Stimulated activated CD4-positive, alpha-beta T cell treated with anti-CD3 and anti-CD28 coated beads, Interleukin-2, amount 100 ng/mL, for 48 hours (primary cell): ENCODE measurements at places on chromosomes 3 and 15.
A peak's percentile ranks its signal among the peaks of the same experiment; 100 is the strongest.

DNA sequence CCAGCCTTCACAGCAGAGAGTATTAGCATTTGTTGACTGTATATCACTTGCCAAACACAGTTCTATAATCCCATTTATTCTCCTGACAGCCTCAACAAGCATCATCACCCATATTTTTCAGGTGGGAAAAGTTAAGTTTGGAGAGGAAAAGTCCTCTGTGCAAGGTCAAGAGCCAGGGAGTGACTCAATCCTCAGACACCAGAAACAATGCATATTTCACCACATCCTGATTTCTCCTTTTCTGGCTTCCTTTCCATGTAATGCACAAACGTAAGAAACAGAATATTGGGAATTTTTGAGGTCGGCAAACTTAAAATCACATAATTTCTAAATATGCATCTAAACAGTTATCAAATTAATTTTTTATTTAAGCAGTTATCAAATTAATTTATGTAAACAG is 116.0 kb upstream of the GADL1 start:
- DNase-seq: no peak

GRCh38 chr3:18438586-18438985 is 13.4 kb upstream of the SATB1 start:
- peak; percentile 29 for DNase-seq

DNA sequence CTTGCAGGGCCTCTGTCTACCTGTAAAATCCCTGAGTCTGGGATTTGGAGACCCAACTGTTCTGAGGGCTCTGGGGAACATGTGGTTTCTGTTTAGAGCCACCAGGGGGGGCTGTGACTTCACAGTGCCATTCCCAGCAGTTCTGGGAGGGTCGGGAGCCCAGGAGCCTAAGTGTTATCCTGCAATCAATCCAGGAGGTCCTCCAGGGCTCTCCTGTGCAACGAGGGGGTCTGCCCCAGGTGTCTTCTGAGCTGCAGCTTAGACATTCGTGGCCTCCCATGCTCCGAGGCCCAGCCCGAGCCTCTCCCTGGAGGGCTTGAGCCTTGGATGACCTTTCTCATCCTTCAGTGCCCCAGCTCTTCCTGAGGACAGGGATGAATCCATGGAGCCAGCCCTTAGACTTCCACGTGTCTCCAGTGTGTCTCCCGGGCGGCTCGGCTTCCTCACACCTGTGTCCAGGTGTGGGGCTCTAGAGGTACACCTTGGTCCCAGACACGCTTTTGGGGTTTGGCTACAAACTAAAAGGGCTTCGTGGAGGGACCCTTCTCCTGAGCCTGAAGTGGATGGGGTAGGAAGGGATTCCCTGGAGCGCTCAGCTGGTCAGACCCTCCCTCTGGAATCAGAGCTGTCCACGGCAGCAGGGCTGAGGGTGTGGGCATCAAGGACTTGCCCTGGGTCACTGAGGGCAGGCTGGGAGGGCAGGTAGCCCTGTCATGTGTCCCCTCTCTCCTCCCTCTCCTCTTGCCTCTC is 20.3 kb upstream of the ABTB1 start:
- DNase-seq: no peak

- no peak for DNase-seq
These were observed 29.4 kb downstream of the GPR176 start for GRCh38 chr15:39890621-39891020.

GRCh38 chr15:75836959-75837334 is 6.3 kb upstream of the UBE2Q2 start:
- DNase-seq: peak; percentile 23

GRCh38 chr3:9770276-9770812 is 597 bp upstream of the CAMK1 start:
- DNase-seq: no peak

DNA sequence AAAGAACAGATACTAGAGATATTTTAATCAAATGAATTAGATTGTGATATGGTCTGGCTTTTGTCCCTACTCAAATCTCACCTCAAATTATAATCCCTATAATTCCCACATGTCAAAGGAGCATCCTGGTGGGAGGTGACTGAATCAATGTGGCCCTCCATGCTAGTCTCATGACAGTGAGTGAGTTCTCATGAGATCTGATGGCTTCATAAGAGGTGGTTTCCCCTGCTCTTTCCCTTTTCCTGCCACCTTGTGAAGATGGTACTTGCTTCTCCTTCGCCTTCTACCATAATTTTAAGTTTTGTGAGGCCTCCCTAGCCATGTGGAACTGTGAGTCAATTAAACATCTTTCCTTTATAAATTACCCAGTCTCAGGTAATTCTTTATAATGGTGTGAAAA is 82.8 kb downstream of the FAIM start:
- no peak for DNase-seq

- DNase-seq: peak; percentile 71
These were observed at the start of the genes CIP2A and DZIP3 for GRCh38 chr3:108589081-108589997. TSS of gene CIP2A (minus strand) at chr3:108589438. CDS start at chr3:108589375, 63 bp downstream. TSS of gene DZIP3 (plus strand) at chr3:108589722. CDS start at chr3:108605407, 15,685 bp downstream.

DNA sequence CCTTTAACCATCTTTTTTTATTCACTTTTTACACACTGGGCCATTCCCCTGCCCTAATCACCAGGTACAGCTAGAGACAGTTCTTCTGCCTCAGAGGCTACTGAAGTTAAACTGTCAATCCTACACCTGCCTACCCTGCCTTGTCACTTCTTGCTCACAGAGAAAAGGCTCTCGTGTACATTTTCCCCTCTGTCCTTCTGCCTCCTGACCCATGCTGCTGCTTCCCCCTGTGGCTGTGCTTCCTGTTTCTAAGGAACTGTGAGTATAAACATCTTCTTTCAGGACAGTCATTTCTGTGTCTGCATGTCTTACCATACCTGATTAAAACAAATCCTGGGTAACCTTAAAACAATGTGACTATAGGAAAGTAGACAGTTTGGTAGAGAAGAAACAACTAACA is 236.4 kb upstream of the MRPL3 start:
- DNase-seq: no peak

- no peak for DNase-seq
These were observed 157.4 kb downstream of the SHOX2 start for GRCh38 chr3:157948605-157949383.

GRCh38 chr3:127655641-127656040 is 17.1 kb upstream of the ABTB1 start:
- no peak for DNase-seq

GRCh38 chr3:178545337-178545736 is 9.1 kb downstream of the KCNMB2 start:
- DNase-seq: no peak

- DNase-seq: no peak
These were observed 83.6 kb upstream of the SMAD3 start for GRCh38 chr15:66981771-66982170.

GRCh38 chr3:127915115-127915936 is at the start of gene KBTBD12:
TSS of gene KBTBD12 (plus strand) at chr3:127915232. CDS start at chr3:127923062, 7,830 bp downstream.
- no peak for DNase-seq

GRCh38 chr3:63864965-63865327 is 1.3 kb downstream of the ATXN7 start:
- DNase-seq: no peak

DNA sequence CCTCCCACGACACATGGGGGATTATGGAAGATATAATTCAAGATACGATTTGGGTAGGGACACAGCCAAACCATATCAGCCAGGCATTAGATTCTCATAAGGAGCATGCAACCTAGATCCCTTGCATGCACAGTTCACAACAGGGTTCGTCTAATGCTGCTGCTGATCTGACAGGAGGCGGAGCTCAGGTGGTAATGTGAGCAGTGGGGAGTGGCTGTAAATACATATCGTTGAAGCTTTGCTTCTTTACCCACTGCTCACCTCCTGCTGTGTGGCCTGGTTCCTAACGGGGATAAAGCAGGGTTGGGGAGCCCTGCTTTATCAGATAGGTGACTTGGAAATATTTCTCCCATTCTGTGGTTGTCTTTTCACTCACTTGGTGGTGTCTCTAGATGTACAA is 14.8 kb downstream of the DOCK3 start:
- no peak for DNase-seq

GRCh38 chr3:127585813-127586413 is 4.6 kb downstream of the TPRA1 start:
- no peak for DNase-seq

GRCh38 chr15:83379579-83379959 is 67.6 kb upstream of the SH3GL3 start:
- no peak for DNase-seq

- no peak for DNase-seq
These were observed 61.3 kb upstream of the TAMM41 start for GRCh38 chr3:11907667-11908660.
